H54 (cell line): ENCODE measurements at places on chromosomes 5 and 9.

DNA sequence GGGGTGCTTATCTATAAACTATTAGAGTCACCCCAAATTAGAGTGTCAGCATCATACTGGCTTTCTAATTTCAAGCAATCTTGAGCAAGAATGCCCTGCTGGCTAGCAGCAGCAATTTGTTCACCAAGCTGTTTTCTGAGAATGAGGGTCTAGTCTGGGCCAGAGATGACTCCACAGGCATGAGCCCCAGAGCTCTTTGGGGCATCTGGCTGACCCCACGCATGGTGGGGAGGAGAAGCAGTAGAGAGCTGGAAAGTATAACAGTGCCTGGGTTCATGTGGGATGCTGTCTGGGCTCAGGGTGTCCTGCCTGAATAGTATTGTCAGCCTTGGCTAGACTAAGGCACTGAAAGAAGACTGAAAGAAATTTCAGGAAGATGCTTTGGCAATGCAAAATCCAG, 64.9 kb downstream of the C6 start:
- DNase-seq, result no peak

DNA sequence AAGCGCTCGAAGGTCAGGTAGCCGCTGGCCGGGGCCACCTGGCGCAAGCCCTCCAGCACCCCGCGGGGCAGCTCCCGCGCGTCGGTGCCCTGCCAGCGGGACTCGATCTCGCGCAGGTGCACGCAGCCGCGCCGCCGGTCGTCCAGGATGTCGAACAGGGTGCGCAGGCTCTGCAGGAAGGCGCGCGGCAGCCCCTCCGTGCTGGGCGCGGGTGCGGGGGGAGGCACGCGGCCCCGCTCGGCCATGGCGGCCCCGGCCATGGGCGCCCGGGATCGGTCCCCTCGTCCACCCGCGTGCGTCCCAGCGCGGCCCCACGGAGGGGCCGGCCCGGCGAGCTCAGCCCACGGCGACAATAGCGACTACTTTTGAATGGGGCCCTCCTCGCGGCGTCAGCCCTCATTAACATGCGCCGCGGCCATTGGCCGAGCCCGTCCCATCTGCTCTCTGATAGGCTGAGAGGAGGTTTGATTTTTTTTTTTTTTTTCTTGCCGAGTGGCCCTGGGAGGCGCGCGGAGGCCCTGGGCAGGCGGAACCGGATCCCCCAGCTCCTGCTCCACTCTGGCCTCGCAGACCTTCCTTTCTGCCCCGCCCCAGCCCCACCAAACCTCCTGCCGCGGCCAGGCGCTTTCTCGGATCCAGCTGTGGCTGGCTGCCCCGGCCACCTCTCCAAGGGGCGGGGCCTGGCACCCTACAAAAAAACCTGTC, at the start of gene SAPCD2:
TSS of gene SAPCD2 (minus strand) at position 357 of the 705 bp plus-strand sequence. CDS start at position 260, 97 bp downstream.
- DNase-seq, result peak; percentile 100

GRCh38 chr5:111411301-111411700, 101.0 kb downstream of the STARD4 start:
- no peak for DNase-seq

GRCh38 chr9:20604562-20604961, 17.7 kb downstream of the MLLT3 start:
- no peak for DNase-seq

GRCh38 chr9:118422508-118422907, 718.3 kb downstream of the TLR4 start:
- no peak for DNase-seq

DNA sequence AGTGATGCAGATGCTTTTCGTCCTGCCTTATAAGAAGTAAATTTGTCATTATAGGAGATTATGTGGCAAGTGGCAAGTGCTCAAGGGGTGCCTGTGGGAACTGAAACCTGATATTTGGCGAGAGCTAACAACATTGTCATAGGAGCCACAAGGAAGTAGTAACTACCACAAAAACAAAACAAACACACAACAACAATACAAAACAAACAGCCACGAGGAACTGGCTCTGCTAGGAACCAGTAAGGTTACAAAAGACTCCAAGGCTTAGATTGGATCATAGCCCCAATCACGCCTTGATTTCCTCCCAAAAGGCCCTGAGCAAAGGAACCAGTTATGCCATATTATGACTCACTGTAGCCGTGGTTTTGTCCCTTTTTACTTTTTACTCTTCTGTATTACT, 1045.2 kb downstream of the CDH12 start:
- DNase-seq, result no peak

DNA sequence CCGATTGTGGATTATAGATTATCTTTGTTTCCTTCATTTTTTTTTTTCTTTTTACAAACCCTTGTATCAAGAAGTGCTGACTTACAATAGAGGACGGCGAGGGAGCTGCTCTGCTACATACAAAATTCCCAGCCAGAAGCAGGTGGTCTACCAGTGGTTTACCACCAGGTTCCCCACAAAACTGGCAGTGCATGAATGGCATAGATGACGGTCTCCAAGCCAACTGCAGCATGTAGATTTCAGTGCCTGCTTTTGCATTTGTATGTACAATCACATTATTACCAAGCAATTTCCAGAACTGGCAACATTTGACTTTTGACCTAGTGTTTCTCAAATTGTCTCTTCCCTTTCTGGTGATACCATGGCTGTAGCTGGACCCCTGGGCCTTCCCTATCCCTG, 84.0 kb downstream of the ACER2 start:
- DNase-seq, result no peak
